H54 (cell line): ENCODE measurements at places on chromosomes 3 and 15.

GRCh38 chr3:140344082-140344454, 333.8 kb upstream of the TRIM42 start:
- DNase-seq, result no peak

DNA sequence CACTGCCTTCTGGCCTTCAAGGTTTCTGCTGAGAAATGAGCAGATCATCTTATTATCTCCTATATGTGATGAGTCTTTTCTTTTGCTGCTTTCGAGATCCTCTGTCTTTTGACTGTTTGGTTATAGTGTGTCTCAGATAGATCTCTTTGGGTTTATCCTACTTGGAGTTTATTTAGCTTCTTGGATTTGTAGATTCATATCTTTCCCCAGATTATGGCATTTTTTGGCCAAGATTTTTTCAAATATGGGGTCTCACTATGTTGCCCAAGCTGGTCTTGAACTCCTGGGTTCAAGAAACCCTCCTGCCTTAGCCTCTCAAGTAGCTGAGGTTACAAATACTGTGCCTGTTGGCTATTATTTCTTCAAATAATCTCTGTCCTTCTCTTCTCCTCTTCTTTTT, 150.3 kb downstream of the PDE8A start:
- no peak for DNase-seq

DNA sequence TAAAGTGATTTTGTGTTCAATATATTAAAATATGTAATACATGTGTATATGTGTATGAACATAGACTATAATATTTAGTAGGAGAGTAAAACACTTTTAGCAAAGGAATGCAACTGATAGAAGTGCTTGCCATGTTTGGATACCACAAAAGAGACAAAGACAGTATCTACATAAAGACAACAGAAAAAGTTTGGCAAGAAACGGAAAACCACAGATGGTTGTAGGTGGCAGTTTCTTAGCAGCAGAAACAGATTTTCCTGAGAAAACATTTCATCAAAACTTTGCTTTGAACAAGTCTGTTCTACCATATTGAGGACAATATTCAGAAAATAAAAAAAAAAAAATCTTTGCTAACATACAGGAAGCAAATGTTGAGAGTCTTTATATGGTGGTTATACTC, 1560.4 kb upstream of the GBE1 start:
- no peak for DNase-seq

DNA sequence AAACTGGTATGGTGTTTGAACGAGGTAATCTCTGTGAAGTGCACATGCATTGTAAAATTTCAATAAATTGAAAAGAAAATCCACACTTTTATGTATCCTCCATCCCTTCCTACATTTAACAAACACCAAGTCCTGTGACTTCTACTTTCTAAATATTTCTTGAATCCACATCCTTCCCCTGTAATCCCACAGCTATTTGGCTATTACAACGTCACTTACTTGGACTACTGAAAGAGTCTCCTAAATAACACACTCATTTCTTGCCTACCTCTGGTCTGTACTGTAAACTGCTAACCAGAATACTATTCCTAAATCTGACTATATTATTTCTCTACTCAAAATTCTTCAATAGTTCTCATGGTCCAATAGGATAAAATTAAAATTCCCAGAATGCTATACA, 176.1 kb downstream of the NEK10 start:
- no peak for DNase-seq

DNA sequence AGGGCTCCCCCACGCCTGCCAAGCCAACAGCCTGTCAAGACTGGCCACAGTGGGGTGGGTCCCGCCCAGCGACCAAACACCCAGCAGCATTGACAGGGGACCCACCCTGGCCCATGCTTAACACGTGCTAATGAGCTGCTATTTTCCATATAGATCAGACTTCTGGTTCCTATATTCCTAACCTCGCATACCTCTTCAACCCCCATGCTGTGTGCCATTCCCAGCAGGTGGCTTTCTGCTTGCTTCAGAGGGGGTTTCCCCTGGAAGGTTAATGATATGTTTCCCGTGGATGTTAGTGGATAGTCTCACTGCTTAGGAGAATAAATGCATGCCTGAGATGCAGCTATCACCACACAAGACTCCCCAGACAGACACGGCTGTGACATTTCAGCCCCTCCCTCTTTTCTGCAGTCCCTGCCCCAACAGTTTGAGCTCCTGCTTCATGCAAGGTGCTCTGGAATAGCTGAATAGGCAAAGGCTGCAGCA, 37.9 kb upstream of the MGLL start:
- no peak for DNase-seq

DNA sequence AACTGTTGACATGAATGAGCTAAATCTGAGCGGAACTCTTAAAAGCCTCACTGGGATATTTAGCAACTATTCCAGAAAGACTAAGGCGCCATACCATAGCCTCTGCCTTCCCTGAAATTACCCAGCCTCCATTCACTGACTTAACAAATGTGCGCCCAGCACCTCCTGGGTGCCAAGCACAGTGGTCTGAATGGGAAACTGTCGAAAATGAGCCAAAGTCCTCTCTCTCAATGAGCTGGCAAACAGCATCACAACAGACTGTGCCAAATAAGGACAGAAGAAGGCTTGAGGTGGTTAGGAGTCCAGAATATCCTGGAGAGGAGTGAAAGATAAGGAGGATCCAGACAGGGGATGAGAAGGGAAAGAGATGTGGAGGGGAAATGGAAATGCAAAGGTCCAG, 332.4 kb downstream of the MAGI1 start:
- no peak for DNase-seq

GRCh38 chr3:120528163-120528562, 68.0 kb upstream of the NDUFB4 start:
- DNase-seq, result no peak

GRCh38 chr3:24520976-24521419, 26.3 kb upstream of the THRB start:
- DNase-seq, result no peak

GRCh38 chr15:36361351-36361870, 218.0 kb upstream of the CDIN1 start:
- DNase-seq, result no peak

- no peak for DNase-seq
Observed at GRCh38 chr3:168124791-168125190, 29.1 kb upstream of the GOLIM4 start.

DNA sequence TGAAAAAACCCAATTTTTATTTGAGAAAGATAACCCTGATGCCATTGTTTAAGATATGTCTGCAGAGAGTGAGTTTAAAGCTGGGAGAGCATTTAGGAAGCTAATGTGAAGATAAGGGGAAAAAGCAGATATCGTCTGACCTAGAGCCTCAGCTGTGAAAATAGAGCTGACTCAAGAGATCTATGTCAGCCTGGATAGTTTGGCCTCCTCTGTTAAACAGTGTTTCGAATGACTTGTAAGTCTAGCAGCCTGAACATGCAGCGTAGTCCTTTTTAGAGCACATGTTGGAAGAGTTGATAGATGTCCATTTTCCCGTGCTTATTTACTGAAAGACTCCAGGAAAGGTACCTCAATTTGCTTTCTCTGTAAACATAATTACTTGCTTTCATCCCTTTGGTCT, 48.1 kb downstream of the ALCAM start:
- DNase-seq, result no peak
